Psoas muscle (tissue), 8 donors: ENCODE measurements at places on chromosomes 4 and X. TPM values are rescaled to one million over a fixed set of nuclear protein-coding genes. Genes with fewer than 3 reads are reported as not detected.
A peak's percentile ranks its signal among the peaks of the same experiment; 100 is the strongest.

Gene CT45A2
- not detected for total RNA-seq

DNA sequence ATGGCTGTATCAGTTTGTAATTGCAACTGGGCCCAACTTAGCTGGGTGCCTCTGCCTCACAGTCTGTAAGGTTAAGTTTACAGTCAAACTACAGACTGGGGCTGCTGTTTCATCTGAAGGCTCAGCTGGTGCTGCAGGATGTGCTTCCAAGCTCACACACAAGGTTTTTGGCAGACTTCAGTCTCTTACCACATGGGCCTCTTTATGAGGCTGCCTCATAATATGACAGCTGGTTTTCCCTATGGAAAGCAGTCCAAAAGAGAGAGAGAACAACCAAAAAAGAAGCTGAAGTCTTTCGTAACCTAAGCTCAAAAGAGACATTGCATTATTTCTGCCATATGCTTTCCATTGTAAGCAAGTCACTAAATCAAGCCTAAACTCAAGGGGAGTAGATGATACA, 271.7 kb downstream of the DCTD start:
- no peak for DNase-seq

DNA sequence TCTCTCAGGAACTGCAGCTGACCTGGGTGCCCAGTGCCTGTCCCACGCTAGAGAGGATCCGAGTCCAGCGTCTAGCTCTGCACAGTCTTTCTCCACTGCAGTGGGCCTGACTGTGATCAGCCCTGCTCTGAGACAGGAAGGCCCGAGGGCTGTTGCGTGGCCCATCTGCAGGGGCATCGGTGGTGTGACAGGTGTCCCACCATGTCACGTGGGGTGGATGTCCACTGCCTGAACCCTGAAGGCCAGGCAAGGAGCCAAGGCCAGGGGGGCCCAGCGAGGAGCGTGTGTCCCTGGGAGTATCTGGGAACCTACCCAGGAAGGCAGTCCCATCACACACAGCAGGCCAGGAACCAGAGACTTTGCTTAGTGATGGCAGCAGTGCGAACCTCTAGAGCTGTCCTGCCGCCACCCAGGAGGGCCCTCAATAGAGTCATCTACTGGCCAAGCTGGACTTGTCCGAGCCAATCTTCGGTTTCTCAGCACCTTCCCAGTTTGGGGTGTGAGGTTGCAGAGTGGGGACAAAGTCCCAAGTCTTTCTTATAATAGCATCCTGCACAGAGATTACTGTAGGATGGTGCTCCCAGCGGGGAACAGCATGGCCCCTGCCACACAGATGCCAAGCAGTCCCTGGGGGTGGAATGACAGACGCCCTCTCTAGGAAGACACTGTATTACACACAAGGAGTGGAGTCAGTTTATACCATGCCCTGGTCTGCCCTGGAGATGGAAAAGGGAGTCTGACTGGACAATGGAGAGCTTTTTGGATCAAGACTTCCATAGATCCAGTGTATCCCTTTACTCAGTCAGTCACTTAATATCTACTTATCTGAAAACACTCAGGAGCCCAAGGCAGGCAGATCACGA, 38.3 kb downstream of the DCTD start:
- DNase-seq: no peak

GRCh38 chrX:21840193-21840545, 752 bp downstream of the MBTPS2 start:
- no peak for DNase-seq

DNA sequence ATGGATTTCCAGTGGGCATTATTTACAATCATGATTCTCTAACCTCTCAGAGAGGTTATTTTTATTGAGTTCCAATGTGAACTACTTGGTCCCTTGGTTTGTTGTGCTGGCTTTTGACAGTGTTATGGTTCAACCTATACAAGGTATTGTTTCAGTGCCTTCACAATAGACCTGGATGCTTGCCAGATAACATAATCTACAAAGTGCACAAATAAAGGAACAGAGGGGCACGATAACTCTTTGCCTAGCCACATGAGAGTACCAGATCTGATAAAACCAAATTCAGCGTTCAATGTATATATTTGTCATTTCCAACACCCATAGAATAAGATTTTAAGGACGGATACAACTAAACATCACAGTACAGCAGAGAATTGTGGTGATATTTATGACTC, 120.8 kb downstream of the RASL11B start:
- DNase-seq: no peak

Gene CAPN6
- total RNA-seq: 2.6 TPM

DNA sequence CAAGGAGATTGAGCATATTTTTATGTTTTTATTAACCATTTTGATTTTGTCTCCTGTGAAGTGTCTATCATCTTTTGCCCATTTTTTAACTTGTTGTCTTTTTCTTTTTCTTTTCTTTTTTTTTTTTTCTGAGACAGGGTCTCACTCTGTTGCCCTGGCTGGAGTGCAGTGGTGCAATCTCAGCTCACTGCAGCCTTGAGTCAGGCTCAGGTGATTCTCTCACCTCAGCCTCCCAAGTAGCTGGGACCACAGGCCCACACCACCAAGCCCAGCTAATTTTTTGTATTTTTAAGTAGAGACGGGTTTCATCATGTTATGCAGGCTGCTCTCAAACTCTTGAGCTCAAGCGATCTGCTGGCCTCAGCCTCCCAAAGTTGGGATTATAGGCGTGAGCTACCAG, 4.6 kb upstream of the ADD1 start:
- no peak for DNase-seq

Gene DKK2
- total RNA-seq: 0.44 TPM

Gene COX7B2
- not detected for total RNA-seq

GRCh38 chr4:38717604-38718003, 53.6 kb downstream of the KLF3 start:
- DNase-seq: no peak

Gene FUNDC1
- total RNA-seq: 7.1 TPM

Gene NEK1
- 8.8 TPM for total RNA-seq

Gene LRP2BP
- 0.80 TPM for total RNA-seq

Gene CHIC1
- total RNA-seq: 1.9 TPM

DNA sequence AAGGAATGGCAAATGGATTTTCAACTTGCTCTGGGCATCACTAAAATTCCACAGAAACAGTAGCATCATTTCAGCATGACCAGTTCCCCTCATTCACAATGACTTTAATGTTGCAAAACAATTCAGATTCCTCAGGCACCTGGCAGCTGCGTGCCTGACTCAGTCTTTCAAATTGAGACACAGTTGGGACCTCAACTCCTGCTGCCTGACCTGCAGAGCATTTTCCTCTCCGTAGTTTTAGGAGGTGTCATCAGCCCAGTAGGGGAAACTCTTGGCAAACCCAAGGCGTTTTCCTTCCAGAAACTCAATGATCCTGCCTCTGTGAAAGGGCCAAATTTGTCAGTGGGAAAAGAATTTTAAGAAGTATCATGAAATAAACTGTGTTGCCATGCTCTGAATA, 388.9 kb downstream of the SPRY1 start:
- DNase-seq: peak; percentile 83

GRCh38 chr4:15295421-15296162, 132.2 kb upstream of the C1QTNF7 start:
- no peak for DNase-seq

Gene SCRG1
- total RNA-seq: not detected

Gene SMIM10L2A
- total RNA-seq: 0.58 TPM

GRCh38 chr4:184395971-184396391, 78.4 kb downstream of the IRF2 start:
- no peak for DNase-seq

- no peak for DNase-seq
These were observed 24.6 kb upstream of the ARMCX4 start for GRCh38 chrX:101460669-101461068.

DNA sequence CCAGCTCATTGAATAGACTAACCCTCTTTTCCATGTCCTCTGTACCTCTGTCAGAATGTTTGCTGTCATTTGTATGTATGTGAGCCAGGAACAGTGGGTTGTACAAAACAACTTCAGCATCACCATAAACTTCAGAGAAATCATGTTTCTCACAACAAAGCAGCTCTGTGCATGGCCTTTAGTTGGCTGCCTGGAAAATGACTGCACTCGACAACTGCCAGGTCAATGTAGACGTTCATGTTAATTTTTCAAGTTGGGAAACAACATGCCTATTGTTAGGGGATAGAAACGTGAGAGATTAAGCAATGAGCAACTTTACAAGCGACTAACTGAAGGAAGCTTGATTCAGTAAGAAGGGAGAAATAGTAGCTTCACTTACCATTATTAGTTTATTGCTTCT, 17.9 kb upstream of the CXCL11 start:
- DNase-seq: no peak

DNA sequence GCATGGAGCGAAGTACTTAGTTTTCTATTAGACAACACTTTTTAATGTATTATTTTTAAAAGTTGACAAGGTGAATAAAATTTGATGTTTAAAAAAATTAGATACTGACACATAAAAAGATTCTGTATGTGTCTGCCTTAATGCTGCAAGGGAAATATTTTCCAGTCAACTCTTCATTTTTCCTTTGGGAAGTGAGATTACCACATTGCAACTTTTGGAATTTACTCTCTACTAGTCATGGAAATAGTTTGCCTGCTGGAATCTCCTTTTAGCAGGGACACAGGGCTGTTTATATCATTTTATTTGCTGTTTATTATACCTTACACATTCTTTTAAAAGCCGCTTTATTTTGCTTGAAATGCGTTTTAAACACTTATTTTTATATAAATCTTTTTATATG, 135.1 kb downstream of the MID1 start:
- DNase-seq: no peak

DNA sequence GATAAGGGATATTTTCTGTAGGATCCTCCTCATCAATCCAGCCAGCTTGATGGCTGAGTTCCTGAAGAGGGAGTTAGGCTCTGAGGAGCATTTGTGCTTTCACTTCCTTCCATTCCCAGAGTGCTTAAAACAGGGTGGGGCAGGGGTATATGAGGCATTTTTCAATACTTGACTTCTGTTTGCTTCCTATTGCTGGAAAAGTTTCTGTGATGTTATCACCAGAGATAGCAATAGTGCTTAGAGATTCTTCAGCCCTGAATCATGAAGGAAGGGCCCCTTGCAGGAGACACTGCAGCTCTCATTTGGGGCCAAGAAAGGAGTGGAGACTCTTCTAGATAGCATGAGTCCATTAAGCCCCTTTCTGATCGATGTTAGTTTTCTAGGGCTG, 166.7 kb upstream of the RPS6KA3 start:
- no peak for DNase-seq

- DNase-seq: no peak
These were observed 346.6 kb upstream of the GNPDA2 start for GRCh38 chr4:45072981-45073380.

GRCh38 chr4:88731381-88731780, 33.8 kb upstream of the NAP1L5 start:
- no peak for DNase-seq

DNA sequence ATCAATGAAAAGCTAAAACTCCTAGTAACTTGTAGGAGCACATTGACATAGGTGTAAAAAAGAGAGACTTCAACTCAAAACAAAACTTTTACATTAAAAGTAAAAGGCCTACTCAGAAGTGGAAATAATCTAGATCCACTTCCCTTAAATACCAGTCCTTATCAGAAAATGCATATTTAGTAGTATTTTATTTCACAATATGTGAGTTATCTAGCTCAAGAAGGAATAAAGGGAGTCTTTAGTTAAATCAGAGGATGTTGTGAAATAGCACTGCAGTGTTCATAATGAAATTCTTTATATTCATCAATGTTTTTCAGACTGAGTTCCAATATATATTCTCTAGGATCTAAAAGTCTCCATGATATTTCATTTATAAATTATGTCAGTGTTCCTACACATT, 715.0 kb downstream of the GRID2 start:
- no peak for DNase-seq

- DNase-seq: no peak
These were observed 73.3 kb downstream of the FIP1L1 start for GRCh38 chr4:53450773-53451172.

GRCh38 chrX:94908648-94909047, 1234.6 kb downstream of the FAM133A start:
- no peak for DNase-seq

DNA sequence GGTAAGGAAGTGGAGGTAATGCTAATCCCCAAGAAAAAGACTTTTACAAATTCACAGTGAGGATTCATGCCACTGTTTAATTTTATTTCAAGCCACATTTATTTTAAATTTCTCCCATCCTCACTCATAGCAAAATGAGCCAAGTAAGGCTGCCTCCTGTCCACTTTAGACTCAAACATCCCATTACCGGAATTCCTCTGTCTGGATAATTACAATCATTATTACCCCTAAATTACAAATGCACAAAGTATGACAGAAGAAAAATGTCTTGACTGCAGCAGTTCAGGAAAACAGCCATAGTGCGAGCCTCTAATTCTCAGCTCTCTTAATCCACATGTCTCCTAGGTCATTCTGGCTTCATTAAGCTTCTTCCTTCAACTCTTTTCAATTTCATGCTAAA, 57.0 kb downstream of the MAPK10 start:
- DNase-seq: no peak

Gene KIT
- total RNA-seq: 2.1 TPM
